ENCODE measurements at places on chromosomes 12 and 14.

- DNase-seq: no peak
Observed at GRCh38 chr14:74571441-74571841, 40.6 kb downstream of the LTBP2 start.

DNA sequence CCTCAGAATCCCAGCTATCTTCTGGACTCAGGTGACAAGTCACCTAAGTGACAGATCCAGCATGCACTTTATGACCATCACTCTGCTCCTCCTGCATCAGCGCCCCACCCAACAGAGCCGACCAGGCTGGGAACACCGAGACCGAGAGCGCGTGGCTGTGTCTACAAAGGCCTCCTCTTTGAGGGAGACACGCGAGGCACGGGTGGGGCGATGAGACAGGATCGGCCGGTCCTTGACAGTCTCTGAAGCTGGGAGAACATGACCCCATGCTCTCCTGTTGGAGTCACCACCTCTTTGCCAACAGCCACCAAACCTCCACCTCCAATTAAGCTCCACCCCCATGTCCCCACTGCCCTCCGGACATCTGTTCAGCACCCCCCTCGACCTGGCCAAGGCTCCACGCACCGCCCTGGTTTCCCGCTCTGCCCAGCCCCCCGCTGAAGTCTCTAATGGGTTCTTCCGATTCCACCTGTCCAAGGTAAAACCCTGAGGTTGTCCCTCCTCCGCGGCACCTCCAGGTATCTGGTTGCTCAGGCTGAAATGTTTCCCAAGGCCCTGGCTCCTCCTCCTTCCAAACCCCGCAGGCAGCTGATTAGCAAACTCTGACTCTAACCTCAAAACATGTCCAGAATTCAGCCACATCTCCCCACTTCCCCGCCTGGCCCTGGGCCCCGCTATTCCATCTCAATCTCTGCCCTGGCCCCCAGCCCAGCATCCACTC, 31.5 kb downstream of the HSP90AA1 start:
- DNase-seq: no peak

DNA sequence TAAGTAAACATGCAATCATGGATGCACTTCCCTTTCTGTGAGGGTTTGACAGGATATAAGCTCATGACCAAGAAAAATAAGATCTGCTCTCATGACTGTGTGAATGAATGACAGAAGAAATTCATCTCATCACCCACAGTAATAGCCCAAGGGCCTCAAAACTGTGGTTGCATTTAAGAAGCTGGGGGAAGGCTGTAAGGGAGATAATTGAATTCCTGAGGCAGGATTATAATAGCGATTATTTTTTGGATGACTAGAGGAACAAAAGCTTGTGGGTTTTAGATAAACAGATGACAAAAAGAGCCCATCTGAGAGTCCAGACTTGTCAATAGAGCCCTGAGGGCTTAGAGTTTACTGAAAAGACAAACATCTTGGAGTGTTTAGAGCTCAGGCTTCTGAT, 161.2 kb downstream of the NTF3 start:
- no peak for DNase-seq

- peak; percentile 16 for DNase-seq
Observed at GRCh38 chr12:47307680-47308399, 228.1 kb upstream of the AMIGO2 start.

- DNase-seq: no peak
Observed at GRCh38 chr14:22282949-22283348, 306.1 kb downstream of the DAD1 start.

Measured in stimulated activated CD8-positive, alpha-beta memory T cell treated with anti-CD3 and anti-CD28 coated beads, Interleukin-7, amount 100 ng/mL, for 1 hour (primary cell).